Stimulated activated CD4-positive, alpha-beta T cell treated with anti-CD3 and anti-CD28 coated beads, TNF-alpha, amount 100 ng/mL, for 1 hour (primary cell): ENCODE measurements at places on chromosomes 6 and 20.

DNA sequence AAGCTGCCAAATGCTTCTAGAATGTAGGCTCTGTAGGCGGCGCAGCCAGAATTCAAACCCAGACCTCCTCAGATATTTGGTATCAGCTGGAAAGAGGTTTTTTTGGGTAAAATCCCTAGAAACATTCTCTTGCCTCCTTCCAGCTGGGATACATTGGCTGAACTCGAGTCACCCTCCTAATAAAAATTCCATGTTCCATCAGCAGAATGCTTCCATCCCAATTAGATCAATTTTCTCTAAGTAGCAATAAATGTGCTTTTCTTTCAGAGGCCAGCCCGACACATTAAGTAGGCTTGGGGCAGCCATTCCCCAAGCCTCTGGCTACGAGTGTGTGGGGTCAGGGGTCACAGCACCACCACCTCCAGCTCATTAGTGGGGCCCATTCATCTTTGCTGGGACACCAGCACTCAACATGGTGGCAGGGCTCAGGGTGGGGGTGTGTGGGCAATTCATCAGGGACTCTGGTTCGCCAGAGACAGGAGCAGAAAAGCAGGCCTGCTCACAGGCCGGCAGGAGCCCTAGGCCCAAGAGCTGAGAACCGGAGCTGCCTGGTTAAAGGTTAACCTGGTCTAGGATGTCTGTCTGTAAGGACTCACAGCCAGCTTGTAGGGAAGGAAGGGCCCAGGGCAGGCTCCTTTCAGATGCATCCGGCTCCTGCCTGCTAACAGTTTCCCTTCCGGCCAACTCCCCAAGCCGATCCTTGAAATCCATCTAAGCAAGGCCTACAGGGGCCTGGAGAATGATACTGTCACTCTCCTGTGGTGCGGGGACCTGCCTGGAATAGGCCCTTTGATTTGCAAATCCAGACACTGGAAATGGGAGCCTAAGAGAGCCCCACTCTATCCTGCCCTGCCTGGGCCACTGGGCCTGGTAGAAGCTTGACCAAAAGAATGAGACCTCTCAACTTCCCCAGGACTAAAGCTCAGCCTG lies 159.1 kb upstream of the TOP1 start:
- no peak for DNase-seq

- DNase-seq, result no peak
These were observed 20.1 kb downstream of the FAM50B start for GRCh38 chr6:3869284-3869631.

DNA sequence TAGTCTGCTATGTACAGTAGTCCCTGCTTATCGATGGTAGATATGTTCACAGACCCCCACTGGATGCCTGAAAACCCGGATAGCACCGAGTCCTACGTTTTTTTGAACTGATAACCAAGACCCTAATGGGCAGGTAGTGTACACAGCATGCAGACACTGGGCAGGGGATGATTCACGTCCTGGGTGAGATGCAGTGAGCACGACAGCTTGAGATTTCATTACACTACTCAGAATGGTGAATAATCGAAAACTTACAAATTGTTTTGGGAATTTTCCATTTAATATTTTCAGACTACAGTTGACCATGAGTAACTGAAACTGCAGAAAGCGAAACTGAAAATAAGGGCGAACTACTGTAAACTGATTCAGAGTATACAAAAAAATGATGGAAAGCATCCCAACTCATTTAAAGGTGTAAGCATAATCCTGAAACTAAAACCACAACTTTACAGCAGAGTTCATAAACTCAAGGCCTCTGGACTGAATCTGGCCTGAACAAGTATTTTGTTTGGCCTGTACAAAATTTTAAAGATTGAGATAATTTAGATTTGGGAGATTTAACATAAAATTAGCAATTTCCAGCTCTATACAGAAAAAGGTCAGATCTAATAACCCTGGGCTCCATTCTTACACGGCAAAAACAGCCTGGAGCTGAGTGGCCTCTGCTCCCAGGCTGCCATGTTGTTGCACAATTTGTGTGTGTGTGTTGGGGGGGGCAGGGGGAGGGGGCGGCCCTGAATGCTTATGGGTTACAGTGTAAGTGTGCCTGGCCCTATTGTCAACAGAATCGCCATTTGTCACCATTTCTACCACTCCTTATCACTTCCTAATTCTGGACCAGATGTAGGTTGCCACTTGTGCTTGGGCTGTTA lies 34.9 kb downstream of the RNF24 start:
- DNase-seq, result no peak

DNA sequence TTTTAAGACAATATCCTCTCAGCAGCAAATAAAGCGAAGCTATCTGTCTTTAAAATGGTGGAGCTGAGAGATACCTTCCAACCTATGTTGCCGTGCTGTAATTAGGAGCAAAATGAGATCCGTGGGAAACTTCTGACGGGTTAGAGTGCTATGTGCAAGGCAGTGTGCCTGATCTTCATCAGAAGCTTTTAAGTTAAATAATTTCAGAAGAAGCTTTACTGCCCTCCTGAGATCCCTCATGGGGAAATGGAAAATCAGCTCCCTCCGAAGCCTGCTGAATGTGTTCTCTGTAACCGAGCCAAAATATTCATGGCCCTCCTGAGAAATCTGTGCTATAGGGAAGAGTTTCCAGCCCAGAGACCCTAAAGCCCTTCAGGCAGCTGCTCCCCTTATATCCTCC lies 43.7 kb upstream of the TBC1D7 start:
- DNase-seq, result no peak

GRCh38 chr20:62624325-62624690 lies 18.0 kb upstream of the SLCO4A1 start:
- no peak for DNase-seq

DNA sequence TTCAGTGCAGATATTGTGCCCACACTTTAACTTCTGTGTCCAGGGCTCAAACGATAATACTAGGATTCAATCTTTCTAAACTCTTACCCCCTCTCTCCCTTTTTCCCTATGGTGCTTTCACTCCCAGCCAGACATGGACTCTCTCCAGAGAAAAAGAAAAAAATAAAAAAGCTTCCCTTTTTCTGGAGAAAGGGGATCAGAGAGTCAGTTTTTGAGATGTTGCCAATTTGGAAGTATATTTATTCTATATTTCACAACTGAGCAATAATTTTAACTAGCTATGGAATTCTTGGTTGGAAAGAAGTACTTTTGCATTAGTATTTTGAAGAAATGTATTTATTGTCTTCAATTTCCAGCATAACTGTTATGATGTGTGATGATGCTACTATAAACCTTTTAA lies 72.2 kb upstream of the ZFP64 start:
- DNase-seq, result no peak

- no peak for DNase-seq
These were observed 27.5 kb downstream of the EYA4 start for GRCh38 chr6:133268621-133269020.

- DNase-seq, result no peak
These were observed 34.6 kb downstream of the RREB1 start for GRCh38 chr6:7142228-7142801.

GRCh38 chr20:12264711-12265110 lies 347.0 kb downstream of the BTBD3 start:
- DNase-seq, result no peak

DNA sequence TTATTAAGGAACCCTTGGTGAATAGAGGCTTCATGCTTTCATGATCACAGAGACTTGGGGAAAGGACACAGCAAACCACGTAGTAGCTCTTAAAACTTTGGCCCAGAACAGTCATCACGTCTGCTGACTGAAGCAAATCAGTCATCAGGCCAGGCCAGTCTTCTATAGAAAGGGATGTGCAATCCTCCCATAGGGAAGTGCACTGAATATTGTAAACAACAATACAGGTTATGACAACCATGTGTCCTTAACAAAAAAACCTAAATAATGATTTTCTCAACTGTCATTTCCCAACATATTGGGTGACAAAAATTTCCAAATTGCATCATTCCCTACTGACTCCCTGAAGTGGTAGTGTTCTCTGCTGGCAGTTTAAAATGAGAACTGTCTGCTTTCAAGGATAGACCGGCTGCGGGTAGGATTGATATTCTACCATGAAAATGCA lies 388.2 kb upstream of the CITED2 start:
- no peak for DNase-seq

- DNase-seq, result no peak
These were observed 102.1 kb upstream of the STMND1 start for GRCh38 chr6:16999491-17000436.

GRCh38 chr6:21800948-21801438 lies 207.4 kb downstream of the SOX4 start:
- no peak for DNase-seq

GRCh38 chr6:72111611-72112010 lies 225.3 kb downstream of the RIMS1 start:
- DNase-seq, result no peak

DNA sequence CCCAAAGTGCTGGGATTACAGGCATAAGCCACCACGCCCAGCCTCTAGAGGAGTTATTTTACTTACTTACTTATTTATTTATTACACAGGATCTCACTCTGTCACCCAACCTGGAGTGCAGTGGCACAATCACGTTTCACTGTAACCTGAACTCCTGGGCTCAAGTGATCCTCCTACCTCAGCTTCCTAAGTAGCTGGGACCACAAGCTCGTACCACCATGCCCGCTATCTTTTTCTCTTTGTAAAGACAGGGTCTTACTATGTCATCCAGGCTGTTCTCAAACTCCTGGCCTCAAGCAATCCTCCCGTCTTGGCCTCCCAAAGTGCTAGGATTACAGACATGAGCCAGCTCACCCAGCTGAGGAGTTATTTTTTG lies 1.6 kb upstream of the TRIB3 start:
- no peak for DNase-seq

DNA sequence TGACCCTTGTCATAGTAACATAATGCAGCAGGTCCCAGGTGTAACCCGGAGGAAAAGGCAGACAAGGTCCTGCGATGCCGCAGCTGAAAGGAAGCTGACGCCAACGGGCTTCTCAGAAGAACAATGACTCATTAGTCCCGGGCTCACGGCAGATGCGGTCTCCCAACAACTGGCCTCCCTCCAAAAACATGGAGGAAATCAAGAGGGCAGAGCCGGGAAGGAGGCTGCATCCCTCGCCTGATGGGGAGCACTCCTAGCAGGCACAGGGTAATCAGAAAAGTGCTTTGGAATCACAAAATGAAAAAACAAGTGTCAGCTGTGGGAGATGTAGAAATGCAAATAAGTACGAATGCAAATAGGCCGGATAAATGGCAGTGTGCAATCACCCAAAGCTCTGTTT lies 165.2 kb upstream of the AGPAT4 start:
- no peak for DNase-seq

- no peak for DNase-seq
These were observed 6.6 kb downstream of the OARD1 start for GRCh38 chr6:41065550-41066026.

DNA sequence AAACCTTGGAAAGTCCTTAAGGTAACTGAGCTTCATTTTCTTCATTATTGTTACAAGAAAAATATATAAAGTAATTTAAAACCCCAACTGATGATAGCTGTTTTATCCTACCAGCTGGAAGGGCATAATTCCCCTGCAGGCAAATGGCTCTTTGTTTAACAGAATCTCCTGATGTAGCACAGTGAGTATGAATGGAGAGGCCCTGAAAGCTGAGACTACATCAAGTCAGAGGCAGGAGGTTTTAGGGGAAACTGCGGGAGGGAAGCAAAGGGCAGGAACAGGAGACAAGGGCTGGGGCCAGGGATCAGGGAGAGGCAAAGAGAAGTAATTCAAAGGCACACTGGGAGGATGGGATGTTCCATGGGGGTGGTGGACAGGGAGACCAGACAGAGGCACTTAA lies 119.0 kb upstream of the LRFN2 start:
- DNase-seq, result no peak
